ENCODE measurements at places on chromosomes 3 and 15.

- DNase-seq: no peak
Observed at GRCh38 chr15:36885771-36886170, 214.6 kb downstream of the MEIS2 start.

DNA sequence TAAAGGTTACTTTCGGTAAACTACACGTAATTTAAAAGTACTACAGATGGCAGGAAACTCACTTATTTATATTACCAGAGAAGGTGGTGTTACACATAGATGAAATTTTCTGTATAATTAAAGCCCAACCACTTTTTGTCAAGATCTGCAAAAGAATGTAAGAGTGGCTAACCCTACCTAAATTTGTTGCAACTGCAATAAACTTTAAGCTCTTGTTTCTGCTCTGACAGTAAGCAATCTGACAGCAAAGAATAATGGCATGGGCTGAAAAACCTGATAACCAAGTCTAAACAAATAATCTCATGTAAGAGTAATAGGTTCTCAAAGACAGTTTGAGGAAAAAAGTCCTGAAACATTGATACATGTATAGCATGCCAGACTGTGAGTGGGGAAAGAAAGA is 897.3 kb downstream of the TUSC7 start:
- DNase-seq: no peak

DNA sequence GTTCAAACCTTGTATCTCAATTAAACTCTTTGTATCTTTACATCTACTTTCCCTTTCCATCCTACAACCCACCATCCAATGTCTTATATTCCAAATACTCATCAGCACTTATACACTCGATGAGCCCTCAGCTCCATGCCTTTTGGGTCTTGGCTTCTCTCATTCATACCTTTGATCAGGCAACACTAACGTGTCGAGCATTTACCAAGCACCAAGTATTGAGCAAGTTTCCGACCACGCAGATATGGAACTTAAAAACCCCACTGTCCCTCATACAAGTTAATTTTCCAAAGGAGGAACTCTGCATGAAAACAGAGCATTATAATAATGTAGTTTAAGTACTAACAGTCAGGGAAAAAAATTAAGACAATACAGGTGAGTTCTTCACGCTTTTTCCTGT is 102.8 kb downstream of the IL1RAP start:
- DNase-seq: no peak

GRCh38 chr3:9676785-9677184 is 26.8 kb upstream of the CPNE9 start:
- no peak for DNase-seq

GRCh38 chr3:37588758-37589157 is 272.9 kb upstream of the CTDSPL start:
- no peak for DNase-seq

- peak; percentile 53 for DNase-seq
Observed at GRCh38 chr15:89383365-89384175, 48.9 kb upstream of the POLG start.

DNA sequence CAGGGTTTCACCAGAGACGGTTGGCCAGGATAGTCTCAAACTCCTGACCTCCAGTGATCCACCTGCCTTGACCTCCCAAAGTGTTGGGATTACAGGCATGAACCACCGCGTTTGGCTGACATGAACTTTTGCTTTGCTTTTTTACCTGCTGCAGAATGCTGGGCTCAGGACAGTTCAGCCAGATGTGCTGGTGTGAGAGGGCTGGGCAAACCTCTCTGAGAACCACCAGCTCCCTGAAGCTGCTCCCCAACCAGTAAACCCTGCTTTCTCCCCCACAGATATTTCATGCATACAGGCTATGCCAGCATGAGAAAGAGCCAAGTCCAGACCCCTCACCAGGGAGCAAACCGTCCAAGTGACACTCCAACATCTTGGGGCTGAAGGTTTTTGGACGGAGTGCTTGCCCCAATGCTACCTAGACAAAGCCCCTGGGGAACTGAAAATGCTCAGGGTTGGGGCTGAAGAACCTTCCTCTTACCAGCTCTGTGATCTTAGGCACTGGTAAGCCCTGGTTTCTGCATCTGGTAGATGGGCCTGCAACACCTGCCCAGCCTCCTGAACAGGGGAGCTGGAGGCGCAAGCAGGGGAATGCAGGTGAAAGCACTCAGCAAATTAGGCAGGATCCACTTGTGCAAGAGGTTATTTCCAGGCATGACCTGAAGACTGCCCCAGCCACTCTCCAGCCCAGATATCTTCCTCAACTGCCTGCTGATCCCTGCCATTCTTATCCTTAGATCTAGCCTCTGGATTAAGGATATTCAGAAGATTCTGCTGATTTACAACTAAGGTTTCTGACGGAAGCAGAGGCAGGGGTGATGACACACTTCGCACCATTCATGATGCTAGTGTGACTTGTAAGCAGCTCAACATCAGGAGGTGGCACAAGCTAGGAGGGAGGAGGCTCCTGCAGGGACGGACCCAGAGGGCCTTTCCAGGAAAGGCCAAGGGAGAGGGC is 78.8 kb downstream of the TLE3 start:
- DNase-seq: no peak

DNA sequence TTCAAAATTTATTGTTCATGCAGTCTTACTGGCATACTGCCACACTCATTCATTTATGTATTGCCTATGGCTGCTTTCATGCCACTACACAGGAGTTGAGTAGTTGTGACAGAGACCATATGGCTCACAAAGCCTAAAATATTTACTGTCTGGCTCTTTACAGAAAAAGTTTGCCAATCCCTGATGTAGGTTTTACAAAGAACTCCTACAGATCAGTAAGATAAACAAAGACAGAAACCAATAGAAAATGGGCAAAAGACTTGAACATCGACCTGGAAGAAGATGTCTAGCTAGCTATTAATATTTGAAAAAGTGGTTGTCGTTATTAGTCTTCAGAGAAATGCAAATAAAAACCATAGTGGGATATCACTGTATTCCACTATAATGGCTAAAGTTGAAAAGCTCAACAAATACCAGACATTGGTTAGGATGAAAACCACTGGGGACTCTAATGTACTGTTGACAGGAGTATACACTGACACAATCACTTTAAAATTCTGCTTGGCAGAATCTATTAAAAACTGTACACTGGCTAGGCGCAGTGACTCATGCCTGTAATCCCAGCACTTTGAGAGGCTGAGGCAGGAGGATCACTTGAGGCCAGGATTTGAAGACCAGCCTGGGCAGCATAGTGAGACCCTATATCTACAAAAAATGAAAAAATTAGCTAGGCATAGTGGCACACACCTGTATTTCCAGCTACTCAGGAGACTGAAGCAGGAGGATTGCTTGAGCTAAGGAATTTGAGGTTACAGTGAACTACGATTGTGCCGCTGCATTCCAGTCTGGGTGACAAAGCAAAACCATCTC is 87.7 kb downstream of the NEO1 start:
- DNase-seq: no peak

DNA sequence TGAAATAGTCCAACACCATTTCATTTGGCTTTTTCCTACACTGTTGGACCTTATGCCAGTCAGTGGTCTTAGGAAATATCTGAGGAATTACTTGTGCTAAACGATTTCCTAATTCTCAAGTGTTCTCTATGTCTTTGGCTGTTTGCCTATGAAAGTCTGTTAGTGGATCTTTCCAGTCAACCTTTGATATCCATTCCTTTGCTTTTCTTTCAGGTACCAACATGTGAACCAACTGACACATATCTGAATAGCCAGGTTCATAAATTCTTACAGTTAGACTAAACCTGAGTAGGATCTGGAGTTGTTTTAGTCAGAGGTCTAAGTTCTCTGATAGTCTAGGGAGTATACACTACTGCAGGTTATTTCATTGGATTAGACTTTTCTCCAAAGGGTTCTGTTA is 343.5 kb upstream of the LRRC3B start:
- DNase-seq: no peak

- DNase-seq: no peak
Observed at GRCh38 chr15:41878355-41878699, 15.5 kb downstream of the SPTBN5 start.

- no peak for DNase-seq
Observed at GRCh38 chr3:21755896-21756295, 4.9 kb upstream of the ZNF385D start.

GRCh38 chr15:62377736-62378480 is 212.8 kb upstream of the C2CD4B start:
- no peak for DNase-seq

- DNase-seq: no peak
Observed at GRCh38 chr3:187798531-187799530, 53.6 kb upstream of the BCL6 start.

DNA sequence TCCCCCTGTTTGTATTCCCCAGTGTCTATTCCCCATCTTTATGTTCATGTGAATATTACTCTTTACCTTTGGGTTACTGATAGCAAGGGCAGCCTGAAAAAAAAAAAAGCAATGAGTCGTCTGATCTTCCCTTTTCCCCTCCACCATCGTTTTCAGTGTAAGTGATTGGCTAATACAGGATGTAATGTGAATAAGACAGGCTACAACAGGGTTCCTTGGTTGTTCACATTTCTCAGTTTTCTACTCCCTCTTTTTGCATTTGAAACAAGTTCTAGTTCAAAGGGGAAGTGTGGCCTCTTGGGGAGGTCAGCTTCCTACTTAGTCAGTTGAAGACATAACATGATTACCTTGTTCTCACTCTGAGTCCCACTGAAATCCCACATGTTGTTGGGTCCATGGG is 278.0 kb upstream of the TRIM42 start:
- peak; percentile 9 for DNase-seq

DNA sequence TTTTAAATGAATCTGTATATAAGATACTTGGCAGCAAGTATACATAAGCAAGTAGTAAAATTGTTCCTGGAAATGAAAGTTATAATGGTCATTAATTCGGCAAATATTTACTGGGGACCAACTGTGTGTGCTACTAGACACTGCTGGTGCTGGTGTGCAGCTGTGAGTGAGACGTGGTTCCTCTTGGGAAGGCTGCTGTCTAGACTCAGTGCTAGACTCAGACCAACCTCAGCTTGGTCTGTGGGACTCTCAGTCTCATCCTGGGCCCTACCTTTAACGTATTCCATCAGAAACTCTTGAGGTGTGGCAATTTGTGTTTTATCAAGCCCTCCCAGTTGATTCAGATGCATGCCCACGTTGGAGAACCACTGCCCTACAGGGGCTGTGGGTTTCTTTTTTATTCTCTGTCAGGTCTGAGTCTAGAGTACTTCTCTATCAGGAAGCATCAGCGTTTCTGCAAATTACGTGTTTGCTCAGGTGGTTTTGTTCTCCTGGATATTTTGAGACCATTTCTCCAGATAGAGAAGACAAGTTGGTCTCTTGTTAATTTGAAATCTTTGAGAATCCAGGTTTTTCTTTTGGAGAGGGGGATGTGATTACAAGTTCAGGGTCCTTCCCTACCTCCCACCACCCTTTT is 6.8 kb downstream of the TLNRD1 start:
- no peak for DNase-seq

- peak; percentile 16 for DNase-seq
Observed at GRCh38 chr3:131705558-131706051, 202.8 kb upstream of the MRPL3 start.

- DNase-seq: no peak
Observed at GRCh38 chr3:132539681-132540080, 57.4 kb upstream of the ACKR4 start.

DNA sequence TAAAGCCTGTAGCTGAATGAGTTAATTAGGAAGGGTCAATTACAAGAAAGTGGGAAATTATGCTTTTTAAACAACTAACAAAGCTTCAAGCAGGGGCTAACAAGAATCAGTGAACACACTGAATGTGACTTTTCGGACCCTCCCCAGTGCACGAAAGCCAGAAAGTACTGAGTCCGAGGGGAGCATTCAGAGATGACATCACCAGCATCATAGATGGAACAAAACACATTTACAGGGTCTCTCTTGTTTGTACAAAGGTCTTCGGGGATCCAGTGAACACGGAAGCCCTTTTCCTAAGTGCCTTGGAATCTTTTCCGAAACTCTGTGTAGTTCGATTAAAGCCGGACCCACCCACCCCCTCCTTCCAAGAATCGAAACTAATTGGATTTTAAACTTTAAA is 829 bp downstream of the DCP1A start:
- peak; percentile 38 for DNase-seq

GRCh38 chr3:10945683-10946287 is 46.8 kb upstream of the SLC6A1 start:
- DNase-seq: peak; percentile 47

DNA sequence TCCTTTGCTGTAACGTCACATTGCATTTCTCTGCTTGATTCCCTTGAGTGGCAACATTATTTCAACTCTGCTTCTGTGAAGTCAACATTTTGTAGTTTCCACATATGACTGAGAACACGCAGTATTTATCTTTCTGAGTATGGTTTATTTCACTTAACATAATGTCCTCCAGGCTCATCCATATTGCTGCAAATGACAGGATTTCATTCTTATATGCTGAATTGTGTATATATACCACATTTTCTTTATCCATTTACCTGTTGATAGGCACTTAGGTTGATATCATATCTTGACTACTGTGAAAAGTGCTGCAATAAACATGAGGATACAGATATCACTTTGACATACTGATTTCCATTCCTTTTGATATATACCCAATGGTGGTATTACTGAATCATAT is 878.5 kb downstream of the PLOD2 start:
- no peak for DNase-seq

GRCh38 chr3:94248042-94248441 is 185.2 kb downstream of the NSUN3 start:
- DNase-seq: no peak

GRCh38 chr3:149042789-149043386 is 43.4 kb downstream of the HLTF start:
- peak; percentile 73 for DNase-seq

DNA sequence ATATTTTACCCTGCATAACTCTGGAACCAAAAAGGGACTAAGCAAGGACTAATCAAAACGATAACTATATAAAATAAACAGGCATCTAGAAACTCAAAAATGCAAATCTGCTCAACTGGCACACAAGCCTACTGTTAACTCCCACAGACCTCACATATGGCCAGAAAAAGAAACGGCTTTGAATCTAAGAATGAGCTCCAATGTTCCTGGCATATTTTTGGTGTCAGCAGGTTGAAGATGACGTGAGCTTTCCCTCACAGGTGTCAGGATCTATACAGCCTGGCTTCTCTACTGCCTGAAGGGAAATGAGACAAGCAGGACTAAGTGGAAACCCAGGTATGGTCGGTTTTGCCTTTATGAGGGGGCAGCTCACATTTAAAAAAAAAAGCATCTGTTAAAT is 120.1 kb upstream of the SPATA12 start:
- no peak for DNase-seq

GRCh38 chr15:92693691-92694331 is 38.2 kb upstream of the FAM174B start:
- DNase-seq: peak; percentile 19

GRCh38 chr3:42652251-42652610 is 1.3 kb upstream of the ZBTB47 start:
- DNase-seq: no peak

- peak; percentile 70 for DNase-seq
Observed at GRCh38 chr3:149454746-149455145, 19.8 kb upstream of the TM4SF4 start.

DNA sequence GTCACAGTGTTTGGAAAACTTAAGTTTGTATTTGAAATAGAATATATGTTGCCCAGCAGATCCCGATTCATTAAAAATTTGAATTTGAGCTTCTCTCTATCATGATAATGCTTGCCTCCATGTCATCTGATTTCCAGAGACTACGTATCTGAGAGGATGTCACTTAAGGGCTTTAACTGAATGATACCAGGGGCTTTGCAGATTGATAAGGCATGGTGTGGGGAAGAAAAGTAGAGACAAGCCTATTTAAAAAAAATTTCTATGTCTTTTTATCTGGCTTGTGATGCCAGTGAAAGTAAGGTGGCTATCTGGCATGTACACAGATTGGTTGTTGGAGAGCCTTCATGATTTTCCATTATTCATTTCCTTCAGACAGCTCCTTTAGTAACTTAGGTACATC is 72.7 kb downstream of the UBE2E2 start:
- no peak for DNase-seq

GRCh38 chr15:101201411-101202174 is 50.3 kb downstream of the CHSY1 start:
- peak; percentile 99 for DNase-seq
